ENCODE measurements at places on chromosomes 3 and 15.

GRCh38 chr3:195708061-195708460 is 12.7 kb upstream of the MUC20 start:
- no peaks in the 10 kb centered on the region for H3K4me1 ChIP-seq
- no peaks in the 10 kb centered on the region for H3K36me3 ChIP-seq
- no peaks in the 10 kb centered on the region for H3K27me3 ChIP-seq
- DNase-seq = no peak
- no peak overlapping the region for H3K27ac ChIP-seq
- no peak overlapping the region for H3K4me3 ChIP-seq

DNA sequence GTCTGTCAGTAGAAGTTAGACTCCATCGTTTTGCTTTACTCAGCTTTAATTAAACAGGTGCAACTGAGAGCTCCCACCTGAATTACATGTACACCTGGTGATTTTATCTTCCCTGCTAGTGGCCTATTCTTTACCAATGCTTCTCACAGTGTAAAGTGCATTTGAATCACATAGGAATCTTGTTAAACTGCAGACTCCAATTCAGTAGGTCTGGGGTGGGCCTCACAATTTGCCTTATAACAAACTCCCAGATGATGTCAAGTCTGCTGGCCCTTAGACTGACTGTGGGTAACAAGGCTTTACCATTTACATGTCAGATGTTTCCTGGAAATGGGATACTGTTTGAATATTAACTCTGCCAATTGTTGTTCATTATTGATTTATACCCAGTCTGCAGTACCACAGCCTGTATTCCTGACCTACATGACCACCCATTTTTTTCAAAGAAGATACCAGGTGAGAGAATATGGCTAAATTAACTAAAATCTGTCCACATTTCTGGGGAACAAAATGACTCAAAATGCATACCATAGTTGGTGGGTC is 37.2 kb downstream of the CMSS1 start:
- no peaks in the 10 kb centered on the region for H3K27me3 ChIP-seq
- no peak overlapping the region for H3K27ac ChIP-seq
- H3K4me3 ChIP-seq = no peak overlapping the region
- DNase-seq = no peak
- H3K4me1 ChIP-seq = peaks cover 2% of the 10 kb centered on the region

DNA sequence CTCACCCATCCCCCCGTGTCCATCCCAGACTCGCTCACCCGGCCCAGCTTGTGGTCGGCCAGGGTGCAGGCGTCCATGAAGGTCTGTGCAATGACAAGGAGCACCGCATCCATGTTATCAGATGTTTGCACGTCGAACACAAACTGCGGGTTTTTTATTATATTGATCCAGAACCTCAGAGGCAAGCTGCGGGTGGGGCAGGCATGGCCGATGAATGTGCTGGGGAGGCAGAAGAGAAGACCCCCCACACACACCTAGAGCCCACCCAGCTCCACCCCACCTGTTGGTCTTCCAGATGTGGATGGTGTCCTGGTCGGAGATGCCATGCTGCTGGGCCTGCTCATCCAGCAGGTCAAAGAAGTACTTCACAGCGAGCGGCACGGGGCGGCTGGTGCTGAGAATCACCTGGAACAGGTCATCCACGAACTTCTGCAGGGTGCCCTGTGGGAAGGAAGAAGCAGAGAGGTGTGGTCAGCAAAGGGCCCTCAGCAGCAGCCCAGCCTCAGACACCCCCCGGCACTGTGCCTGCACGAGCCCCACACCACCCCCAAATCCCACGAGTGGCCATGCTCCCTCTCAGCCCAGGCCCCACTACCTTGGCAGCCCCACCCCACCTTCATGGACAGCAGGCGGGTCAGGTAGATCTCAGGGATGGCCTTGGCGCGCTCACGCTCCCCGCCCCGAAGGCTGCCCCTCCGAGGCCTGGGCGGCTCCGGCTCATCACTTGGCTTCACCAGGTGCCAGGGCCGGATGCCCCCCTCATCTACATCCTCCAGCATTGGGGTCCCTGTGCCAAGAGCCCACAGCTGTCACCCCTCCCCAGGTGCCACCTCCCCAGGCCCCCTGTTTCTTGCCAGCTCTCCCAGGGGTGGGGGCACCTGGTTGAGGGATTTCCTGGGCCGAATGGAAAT is 20.3 kb downstream of the PLXNB1 start:
- H3K36me3 ChIP-seq = peaks cover 67% of the 10 kb centered on the region
- no peaks in the 10 kb centered on the region for H3K27me3 ChIP-seq
- no peak overlapping the region for H3K4me3 ChIP-seq
- H3K27ac ChIP-seq = no peak overlapping the region
- no peaks in the 10 kb centered on the region for H3K4me1 ChIP-seq
- DNase-seq = peak; percentile 10

DNA sequence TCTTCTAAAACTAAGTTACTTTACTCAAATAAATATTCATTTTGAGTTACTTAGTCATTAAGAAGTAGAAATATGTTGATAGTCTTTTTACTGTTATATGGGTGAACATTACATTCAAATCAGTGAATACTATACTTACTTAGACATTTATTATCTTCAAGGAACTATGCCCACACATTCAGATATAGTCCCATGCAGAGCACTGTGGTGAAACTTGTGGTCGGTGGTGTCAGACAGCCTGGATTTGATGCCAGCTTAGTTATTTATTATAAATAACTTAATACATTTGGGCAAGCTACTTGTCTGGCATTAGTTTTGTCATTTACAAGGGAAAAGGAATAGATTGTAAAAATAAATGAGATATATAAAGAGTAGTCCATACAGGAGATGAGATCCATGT is 149.5 kb downstream of the RAP2B start:
- no peak for DNase-seq
- H3K27me3 ChIP-seq = no peaks in the 10 kb centered on the region
- no peak overlapping the region for H3K4me3 ChIP-seq
- H3K4me1 ChIP-seq = no peaks in the 10 kb centered on the region
- no peaks in the 10 kb centered on the region for H3K36me3 ChIP-seq
- H3K27ac ChIP-seq = no peak overlapping the region

GRCh38 chr15:96593735-96594134 is 263.2 kb downstream of the NR2F2 start:
- H3K4me1 ChIP-seq = no peaks in the 10 kb centered on the region
- no peaks in the 10 kb centered on the region for H3K27me3 ChIP-seq
- H3K27ac ChIP-seq = no peak overlapping the region
- no peaks in the 10 kb centered on the region for H3K36me3 ChIP-seq

GRCh38 chr3:127208483-127209100 is 15.7 kb downstream of the PRR23E start:
- H3K4me1 ChIP-seq = no peaks in the 10 kb centered on the region
- H3K27ac ChIP-seq = no peak overlapping the region
- no peaks in the 10 kb centered on the region for H3K27me3 ChIP-seq
- H3K36me3 ChIP-seq = no peaks in the 10 kb centered on the region

DNA sequence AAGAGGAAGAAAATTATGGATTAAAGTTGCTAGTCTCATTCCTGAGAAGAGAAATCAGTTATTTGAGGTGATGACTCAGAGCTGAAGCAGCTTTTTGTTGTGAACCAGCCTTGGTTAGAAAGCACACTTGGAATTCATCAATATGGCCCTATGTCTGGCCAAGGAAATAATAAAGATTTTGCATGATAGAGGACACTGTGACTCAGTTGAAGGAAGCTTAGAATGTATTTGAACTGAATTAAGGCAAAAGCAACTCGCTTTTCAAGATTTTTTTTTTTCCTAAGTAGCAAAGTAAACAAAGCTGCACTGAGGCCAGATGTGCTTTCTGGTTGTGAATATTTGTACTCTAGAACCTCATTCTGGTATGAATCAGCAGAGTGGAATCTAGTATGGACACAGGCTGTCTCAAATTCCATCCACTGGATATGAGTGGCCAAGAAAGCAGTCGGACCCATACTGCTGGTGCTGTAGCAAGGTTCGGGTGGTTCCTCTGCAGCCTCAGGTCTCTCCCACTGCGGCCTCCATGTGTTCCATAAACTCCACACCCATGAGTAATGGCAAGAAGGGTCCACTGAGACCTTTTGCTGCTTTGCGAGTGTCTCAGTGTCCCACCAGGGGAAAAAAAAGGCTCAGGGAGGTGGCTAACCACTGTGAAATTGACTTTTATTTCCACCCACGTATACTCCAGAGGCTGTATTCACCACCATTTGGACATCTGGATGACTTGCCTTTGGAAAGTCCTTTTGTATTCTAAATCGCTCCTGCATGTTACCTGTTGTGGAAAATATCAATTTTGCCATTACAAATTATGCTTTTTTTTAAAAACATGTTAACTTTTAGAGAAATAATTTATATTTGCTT is 53.1 kb downstream of the TGFBR2 start:
- H3K27me3 ChIP-seq = no peaks in the 10 kb centered on the region
- H3K4me3 ChIP-seq = no peak overlapping the region
- peaks cover 13% of the 10 kb centered on the region for H3K4me1 ChIP-seq
- DNase-seq = no peak
- H3K36me3 ChIP-seq = peaks cover 55% of the 10 kb centered on the region

DNA sequence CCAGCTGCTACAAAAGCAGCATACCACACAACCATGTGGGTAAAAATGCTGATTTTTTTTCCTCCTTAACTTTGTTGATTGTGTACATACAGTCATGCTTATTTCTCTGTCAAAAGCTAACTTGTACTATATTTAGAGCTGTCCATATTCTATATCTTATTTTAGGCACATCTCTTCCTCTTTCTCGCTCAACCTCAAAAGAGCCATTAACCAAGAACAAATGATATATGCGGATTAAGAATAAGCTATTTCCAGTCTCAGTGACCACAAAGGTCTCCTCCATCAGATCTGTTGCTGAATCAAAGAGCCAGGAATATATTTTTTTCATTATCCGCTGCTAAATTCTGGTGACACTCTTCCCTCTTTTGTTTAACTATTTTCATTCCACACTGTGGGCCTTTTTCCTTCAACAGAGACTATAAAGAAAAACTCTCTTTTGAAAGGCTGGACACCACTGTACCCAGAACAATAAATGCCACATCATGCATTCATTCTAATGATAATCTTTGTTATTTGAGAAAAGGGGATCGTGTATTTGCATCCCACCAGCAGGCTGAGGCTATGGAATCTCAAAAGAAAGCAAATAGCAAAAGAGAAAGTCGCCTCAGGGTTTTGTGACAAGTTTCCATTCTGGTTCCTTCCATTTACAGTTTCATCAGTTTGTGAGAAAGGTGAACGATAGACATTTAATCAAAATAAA is 8.0 kb downstream of the TMEM212 start:
- H3K4me1 ChIP-seq = no peaks in the 10 kb centered on the region
- DNase-seq = no peak
- H3K36me3 ChIP-seq = no peaks in the 10 kb centered on the region

- no peak for DNase-seq
- H3K4me3 ChIP-seq = no peak overlapping the region
- no peaks in the 10 kb centered on the region for H3K27me3 ChIP-seq
- H3K27ac ChIP-seq = no peak overlapping the region
- peaks cover 4% of the 10 kb centered on the region for H3K36me3 ChIP-seq
These were observed 12.9 kb upstream of the ANKRD28 start for GRCh38 chr3:15810702-15811101.

GRCh38 chr3:126360046-126360713 is 3.0 kb upstream of the KLF15 start:
- peaks cover 44% of the 10 kb centered on the region for H3K27me3 ChIP-seq
- H3K27ac ChIP-seq = no peak overlapping the region
- H3K36me3 ChIP-seq = no peaks in the 10 kb centered on the region
- no peak for DNase-seq
- H3K4me1 ChIP-seq = peaks cover 19% of the 10 kb centered on the region

GRCh38 chr3:180102604-180103003 is 65.9 kb upstream of the PEX5L start:
- no peak overlapping the region for H3K4me3 ChIP-seq
- H3K36me3 ChIP-seq = no peaks in the 10 kb centered on the region
- no peak overlapping the region for H3K27ac ChIP-seq
- no peaks in the 10 kb centered on the region for H3K4me1 ChIP-seq
- DNase-seq = no peak
- no peaks in the 10 kb centered on the region for H3K27me3 ChIP-seq

DNA sequence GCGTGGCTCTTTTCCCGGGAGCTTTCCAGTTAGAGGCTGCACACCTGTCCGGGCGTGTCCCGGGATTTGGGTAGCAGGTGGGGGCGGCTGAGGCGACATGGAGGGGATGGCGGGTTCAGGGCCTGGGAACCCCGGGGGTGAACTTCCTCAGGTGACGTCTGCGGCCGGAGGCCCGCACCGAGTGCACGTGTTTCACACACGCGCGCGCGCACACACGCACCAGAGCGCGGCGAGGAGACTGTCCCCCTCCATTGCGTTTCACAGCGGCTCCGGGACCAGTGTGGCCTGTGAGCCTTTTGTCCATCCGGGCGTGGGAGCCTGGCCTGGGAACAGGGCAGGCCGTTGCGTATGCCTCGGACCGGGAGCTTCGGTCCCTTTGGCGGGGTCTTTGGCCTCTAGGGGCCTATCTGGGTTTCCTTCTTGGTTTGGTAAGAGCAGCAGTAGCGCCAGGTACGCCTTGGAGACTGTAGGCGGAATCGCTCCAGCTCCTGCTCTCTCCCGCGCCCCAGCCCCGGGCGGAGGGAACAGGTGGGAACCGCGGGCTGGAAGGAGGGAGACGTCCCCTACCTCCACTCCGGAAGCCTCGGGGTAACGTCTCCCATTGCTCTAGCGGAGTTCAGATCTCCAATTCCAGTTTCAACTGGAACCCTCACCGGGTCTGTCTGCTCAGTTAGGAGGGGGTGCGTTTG is 220.0 kb downstream of the MEIS2 start:
- H3K4me3 ChIP-seq = no peak overlapping the region
- no peaks in the 10 kb centered on the region for H3K36me3 ChIP-seq
- no peaks in the 10 kb centered on the region for H3K27me3 ChIP-seq
- DNase-seq = no peak
- no peaks in the 10 kb centered on the region for H3K4me1 ChIP-seq
- H3K27ac ChIP-seq = no peak overlapping the region

- peak overlapping the region; percentile 72 for H3K4me3 ChIP-seq
- no peaks in the 10 kb centered on the region for H3K27me3 ChIP-seq
- H3K4me1 ChIP-seq = peaks cover 3% of the 10 kb centered on the region
These were observed 162.8 kb downstream of the CD47 start for GRCh38 chr3:107928084-107928445.

GRCh38 chr3:170162052-170162451 is 19.5 kb downstream of the PHC3 start:
- H3K4me1 ChIP-seq = no peaks in the 10 kb centered on the region
- H3K4me3 ChIP-seq = no peak overlapping the region
- H3K36me3 ChIP-seq = peaks cover 19% of the 10 kb centered on the region
- H3K27ac ChIP-seq = no peak overlapping the region
- no peak for DNase-seq

DNA sequence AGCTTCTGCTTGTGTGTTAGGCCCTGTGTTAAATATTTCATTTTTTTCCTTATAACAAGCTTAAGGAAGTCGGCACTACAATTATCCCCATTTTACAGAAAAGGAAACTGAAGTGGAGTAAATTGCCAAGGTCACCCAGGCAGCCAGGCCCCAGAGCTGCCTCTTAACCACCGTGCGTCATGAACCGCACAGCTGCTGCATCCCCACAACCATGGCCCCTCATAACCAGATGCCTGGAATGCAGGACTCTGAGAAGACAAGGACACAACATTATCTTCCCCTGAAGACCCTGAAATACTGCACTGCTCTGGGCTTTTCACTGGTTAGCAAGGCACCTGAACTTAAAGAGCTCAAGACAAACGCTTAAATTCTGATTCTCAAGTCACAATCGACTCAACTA is 14.6 kb downstream of the LRIG1 start:
- H3K27ac ChIP-seq = no peak overlapping the region
- no peaks in the 10 kb centered on the region for H3K36me3 ChIP-seq
- H3K27me3 ChIP-seq = 0 out of 2 replicates have a peak, but pooled peaks cover 6% of the 10 kb centered on the region

Measured in SK-N-SH (cell line).